ENCODE measurements at places on chromosomes 11 and 22.

- no peak for DNase-seq
Measured at GRCh38 chr22:38415046-38415445, 40.0 kb downstream of the KCNJ4 start.

DNA sequence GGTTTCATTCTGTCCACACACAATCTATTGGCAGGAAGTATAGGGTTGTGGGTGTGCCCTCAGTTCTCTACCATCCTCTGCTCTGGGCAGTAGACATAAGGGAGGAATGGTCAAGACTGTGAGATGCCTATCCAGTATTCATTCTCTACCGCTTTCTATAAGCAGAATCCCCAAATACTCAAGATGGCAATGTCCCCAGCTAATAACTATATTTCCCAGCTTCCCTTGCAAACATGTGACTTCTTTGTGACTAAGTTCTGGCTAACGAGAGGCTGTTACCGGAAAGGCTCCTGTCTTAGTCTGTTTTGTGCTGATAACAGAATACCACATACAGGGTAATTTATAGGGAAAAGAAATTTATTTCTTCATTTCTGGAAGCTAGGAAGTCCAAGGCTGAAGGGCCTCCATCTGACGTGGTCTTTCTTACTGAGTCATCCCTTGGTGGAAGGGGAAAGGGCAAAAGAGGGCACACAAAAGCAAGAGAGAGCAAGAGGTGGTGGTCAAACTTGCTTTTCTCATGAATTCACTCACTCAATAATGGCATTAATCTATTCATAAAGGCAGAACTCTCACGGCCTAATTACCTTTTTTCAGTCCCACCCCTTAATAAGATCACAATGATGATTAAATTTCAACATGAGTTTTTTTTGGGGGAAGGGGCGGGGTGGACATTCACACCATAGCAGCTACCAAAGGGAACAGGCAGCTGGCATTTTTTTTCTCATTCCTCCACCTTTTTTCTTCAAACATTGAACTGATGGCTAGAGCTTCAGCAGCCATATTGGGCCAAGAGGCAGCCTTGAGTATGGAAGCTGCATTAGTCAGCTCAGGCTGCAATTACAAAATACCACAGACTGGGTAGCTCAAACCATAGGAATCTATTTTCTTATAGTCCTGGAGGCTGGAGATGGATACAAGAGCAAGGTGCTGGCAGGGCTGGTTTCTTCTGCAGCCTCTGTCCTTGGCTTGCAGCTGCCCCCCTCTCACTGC is 109.7 kb upstream of the OR9Q1 start:
- DNase-seq = no peak

DNA sequence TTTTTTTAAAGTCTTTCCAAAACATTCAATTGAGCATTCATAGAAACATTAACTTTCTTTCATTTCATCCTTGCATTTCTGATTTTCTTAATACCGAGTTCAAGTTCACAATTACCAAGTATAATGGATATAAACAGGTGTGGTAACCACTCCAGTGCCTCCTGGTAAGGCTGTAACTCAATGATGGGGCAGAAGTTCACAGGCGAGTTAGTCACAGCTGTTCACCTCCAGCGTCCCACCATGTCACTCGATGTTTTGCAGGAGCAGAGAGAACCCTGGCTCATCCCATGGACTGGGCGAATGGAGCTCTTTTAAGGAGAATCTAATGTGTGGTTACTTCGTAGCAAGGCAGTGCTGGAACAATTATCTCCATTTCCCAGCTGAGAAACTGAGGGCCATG is 94.4 kb upstream of the ALX4 start:
- no peak for DNase-seq

DNA sequence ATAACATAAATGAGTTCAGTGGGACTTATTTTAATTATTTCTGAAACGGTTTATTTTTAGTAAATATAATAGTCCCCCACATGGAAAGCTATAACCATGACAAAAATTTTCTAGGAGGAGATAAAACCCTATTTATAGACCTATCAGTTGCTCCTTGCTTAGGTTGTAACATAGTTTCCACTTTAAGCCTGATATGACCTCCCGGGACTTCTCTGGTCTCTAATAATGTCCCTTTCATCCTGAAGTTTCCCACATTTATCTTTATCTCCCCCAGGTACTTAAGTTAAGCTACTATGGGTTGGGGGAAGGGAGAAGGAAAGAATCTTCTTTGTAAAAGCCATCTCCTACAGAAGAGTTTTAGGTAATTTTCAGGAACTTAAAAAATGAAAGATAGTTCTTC is 117.7 kb downstream of the RBFOX2 start:
- no peak for DNase-seq

- DNase-seq = no peak
Measured at GRCh38 chr11:33532257-33532656, 168.4 kb downstream of the C11orf91 start.

DNA sequence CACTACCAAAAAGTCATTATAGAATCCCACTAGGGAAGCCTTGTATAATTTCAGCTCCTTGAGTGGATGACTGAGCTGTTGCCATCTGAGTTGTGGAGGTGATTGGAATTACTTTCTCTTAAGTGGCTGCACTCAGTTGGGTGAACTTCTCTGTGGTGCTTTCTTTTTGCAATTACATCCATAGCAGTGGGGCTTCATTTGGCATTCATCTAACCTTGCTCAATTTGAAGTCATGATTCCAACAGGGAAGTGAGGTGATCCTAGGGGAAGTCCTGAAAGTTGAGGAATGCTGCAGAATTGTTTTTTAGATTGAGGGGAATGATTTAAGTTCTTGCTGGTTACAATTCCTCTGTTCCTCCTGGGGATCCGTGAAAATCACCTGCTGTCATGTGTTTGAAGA is 39.6 kb downstream of the ARHGAP42 start:
- no peak for DNase-seq

DNA sequence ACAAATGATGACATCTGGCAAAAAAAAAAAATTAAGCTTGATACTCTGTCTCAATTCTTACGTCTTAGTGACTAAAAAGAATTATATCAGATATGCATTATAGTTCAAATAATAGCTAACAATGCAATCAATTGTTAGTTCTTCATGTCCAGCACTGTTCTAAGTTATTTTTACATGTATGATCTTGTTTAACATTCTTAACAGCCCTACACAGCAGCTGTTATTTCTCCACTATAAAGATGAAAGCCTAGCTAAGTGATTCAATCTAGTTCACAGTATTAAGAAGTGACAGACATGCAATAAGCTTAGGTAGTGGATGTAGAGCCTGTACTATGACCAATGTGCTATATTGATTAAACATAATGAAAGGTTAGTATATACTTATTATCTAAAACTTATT is 4.1 kb downstream of the ZNF214 start:
- DNase-seq = no peak

DNA sequence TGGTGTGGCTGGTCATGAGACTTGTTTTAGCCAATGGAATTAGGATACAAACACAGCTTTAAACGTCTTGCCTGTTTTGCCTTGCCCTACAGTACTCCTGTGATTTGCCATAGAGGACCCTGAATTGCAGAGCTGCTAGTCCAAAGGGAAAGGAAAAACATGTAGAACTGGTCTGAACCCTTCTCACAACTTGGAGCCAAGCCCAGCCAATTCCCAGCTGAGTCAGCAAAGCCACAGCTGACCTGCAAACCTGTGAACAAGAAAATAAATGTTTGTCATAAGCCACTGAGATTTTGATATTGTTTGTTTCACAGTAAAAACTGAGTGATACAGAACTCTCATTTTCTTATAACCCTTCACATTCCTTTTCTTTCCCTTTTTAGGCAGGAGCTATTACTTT is 360.5 kb upstream of the API5 start:
- no peak for DNase-seq

DNA sequence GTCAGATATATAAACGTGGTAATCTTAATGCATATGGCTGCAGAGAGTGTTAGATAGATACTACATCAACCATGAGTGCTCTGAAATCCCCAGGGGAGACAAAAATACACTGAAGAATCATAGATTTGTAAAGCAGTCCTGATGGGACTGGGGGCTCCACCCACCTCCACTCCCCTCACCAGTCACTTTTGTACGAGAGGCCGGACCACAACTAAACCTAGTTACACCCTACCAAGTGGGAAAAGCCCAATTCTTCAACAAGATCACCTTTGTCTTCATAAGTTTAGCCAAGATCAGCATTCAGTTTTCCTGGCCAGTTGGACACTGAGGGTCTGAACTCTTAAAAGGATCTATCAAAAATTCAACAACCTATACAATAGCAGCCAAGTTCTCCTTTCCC is 1.5 kb downstream of the SF1 start:
- DNase-seq = no peak

GRCh38 chr11:44950625-44951476 is at the start of gene TP53I11:
TSS of gene TP53I11 (minus strand) at chr11:44950883. CDS start at chr11:44938335, 12,548 bp downstream.
- DNase-seq = peak; percentile 27

DNA sequence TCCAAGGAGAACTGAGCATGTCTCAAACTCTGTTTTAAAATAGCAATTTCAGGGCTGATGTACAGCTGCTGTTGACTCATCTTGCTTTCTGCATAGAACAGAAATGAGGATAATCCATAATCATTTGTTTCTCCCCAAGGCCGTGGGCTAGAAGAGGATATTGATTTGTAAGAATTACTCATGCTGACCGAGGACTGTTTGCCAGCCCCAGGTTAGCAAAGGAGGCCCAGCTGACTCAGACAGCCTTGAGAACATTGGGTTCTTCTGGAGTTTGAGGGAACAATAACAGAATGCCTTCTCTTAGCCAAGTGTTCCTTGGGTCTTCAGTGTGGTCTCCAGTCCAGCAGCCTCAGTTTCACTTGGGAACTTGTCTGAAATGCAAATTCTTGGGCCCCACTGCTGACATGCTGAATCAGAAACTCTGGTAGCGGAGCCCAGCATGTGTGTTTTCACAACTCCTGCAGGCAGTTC is 92.0 kb downstream of the ZC3H12C start:
- no peak for DNase-seq

GRCh38 chr11:71248251-71248570 is 4.2 kb downstream of the SHANK2 start:
- DNase-seq = no peak

- DNase-seq = no peak
Measured at GRCh38 chr11:18463439-18463838, 7.8 kb downstream of the LDHAL6A start.

GRCh38 chr11:8262552-8263108 is 1.0 kb downstream of the LMO1 start:
- no peak for DNase-seq

DNA sequence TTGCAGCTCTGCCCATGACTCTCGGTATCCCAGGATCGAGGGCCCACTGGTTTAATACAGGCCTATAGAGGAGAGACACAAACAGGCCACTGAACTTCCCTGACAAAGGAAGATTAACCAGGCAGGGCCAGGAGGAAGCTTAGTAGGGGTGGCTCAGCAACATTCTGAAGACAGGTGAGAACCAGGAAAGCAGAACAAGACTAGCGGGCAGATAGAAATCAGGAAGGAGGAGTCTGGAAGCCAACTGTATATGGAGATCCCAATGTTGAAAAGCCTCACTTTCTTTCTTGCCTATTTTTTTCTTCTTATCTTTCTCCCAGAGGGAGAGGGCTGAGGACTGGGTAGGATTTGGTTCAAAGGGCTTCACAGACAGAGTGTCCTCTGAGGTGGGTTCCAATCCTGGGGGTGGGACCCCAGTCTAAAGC is 5.4 kb downstream of the PI4KA start:
- no peak for DNase-seq

- DNase-seq = no peak
Measured at GRCh38 chr11:62603072-62603408, 1.4 kb upstream of the MTA2 start.

DNA sequence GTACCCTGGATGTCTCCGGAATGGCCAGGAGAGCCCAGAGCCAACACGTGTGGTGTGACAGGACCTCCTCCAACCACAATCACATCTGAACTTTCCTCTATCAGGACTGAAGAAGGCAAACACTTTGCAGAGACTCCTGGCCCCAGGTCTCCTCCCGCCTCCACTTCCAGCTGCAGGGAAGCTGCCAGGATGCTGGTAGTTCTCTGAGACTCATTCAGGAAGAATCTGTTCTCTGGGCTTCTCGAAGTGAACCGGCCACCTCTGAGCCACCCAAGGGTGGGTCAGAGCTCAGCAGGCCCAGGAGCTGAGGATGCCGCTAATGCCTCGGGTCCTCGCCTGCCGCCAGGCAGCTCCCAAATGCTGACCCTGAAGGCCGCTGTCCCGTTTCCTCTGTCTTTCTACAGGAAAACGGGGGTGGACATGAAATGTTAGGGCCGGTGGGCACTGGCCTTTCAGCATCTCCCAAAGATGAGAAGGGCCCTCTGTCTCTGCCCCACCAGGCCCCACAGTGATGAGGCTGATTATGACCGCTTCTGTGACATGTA is 789.9 kb downstream of the BRD1 start:
- DNase-seq = no peak

GRCh38 chr22:31243339-31244045 is 31.4 kb downstream of the LIMK2 start:
- DNase-seq = no peak

- DNase-seq = no peak
Measured at GRCh38 chr22:37545703-37546436, 14.4 kb upstream of the CDC42EP1 start.

DNA sequence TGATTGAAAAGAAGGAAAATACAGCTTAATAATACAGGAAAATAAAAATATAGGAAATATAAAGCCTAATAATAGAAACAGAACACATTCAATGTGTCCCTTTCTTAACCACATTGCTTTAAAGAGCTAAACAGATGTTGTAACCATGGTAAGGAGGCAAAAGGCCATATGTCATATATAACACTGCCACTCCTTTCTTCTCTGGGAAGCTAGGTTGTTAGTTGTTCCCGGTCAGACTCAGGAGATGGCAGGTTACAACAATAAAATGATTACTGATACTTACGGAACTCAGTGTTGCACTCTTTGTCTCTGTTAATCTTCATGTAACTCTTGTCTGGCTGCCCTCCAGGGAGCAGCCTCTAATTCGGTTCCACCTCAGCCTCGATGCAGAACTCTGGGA is 134.7 kb upstream of the PGR start:
- DNase-seq = no peak

DNA sequence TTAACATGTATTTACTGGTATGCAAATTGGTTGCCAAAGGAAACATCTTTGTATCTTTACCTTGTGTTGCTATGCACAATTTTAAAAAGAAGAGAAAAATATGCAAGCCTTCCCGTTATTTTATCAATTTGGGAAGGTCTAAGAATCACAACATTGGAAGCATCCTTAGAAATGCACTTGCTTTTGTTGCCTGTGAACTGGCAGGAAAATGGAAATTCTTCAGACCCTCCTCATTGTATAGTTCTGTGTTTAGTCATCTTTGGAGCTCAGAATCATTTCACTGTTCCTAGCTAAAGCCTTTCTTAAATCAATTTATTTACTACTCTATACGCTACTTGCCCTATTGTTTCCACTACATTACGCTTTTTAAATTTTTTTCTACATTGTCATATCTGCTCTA is 574.5 kb downstream of the DLG2 start:
- DNase-seq = no peak

GRCh38 chr22:20243176-20243536 is 25.0 kb downstream of the RTN4R start:
- no peak for DNase-seq

GRCh38 chr22:24871611-24872205 is 65.7 kb downstream of the SGSM1 start:
- no peak for DNase-seq

DNA sequence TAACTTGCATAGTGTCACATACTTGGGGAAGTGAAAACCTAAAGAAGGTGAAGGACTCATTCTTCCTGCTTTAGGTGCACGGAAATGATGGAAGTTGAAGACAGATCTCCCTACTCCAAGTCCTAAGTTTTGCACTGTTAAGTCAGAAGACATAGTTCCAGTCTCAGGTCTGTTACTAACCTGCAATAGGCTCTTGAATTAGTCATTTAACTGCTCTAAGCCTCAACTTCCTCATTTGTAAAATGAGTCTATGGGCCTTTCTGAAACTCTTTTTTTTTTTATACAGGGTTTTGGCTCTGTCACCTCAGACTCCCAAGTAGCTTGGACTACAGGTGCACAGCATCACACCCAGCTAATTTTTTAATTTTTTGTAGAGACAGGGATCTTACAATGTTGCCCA is 30.8 kb upstream of the POU2AF1 start:
- DNase-seq = no peak

Data from activated CD4-positive, alpha-beta T cell treated with anti-CD3 and anti-CD28 coated beads, Interleukin-2, amount 50 U/mL, for 24 hours (primary cell).